ENCODE measurements at places on chromosomes 7 and 10.

DNA sequence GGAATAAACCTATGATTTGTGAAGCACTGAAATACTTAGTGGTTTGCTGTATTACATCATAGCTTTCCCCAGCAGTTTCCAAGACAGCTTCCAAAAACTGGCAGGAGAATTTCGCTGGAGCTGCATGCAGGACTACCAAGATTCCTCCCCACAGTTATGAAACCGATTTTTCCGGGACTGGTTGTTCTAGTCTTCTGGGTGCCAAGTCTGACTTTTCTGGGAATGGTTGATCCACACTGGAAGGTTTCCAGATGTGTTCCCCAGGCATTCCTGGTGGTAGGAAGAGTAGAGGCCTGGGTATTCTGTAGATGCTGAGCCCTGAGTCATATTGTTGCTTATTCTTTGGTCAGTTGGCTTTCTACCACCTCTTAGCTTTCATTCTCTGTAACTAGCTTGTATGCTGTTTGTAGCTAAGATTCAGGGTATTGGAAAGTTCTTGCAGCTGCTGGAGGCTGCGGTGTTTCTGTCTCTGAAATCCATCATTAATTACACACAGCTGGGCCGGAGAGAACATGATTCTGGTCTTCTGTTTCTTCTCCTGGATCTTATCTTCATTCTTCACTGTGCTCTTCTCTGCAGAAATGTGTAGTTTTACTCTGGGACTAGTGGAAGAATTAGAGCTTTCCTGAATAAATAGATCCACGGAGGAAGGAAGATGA is 6.3 kb downstream of the ABCC2 start:
- no peak for DNase-seq

- DNase-seq: no peak
Measured at GRCh38 chr10:100041306-100042002, 31.7 kb upstream of the DNMBP start.

- peak; percentile 55 for DNase-seq
Measured at GRCh38 chr7:23742051-23742450, 32.0 kb downstream of the STK31 start.

GRCh38 chr7:111711426-111712065 is 149.3 kb upstream of the IMMP2L start:
- DNase-seq: peak; percentile 13

DNA sequence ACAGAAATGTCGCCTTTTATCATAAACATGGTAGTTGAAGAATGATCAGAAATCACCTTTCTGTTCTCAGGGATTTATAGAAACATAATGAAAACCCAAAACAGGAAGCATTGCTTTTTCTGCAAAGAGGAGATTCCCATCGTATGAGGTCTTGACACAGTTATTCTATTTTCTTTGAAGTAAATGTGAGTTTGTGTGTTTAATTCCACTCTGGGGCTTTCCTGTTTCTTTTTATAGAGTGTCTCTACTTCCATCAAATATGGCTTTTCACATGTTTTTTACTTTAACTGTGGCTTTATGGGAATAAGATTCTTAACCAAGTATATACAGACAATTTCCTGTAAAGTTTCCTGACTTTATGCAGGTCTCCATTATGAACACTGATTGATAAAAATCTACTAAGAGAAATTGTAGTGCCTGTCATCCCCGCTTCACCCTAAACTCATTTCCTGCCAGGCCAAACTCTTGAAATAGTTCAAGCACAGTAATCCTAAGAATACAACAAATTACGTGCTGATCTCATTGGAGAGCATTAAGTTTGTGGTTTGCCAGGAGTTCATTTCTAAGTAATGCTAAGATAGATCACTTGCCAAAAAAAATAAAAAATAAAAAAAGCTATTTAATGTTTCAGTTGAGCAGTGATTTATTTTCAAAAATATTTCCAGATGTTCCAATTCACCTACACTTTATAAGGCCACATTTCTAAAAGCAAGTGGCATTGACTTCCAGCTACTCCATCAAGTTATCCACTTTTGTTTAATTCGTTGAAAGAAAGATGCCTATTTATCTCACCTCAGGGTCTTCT is 52.2 kb upstream of the SEC61G start:
- peak; percentile 26 for DNase-seq

- no peak for DNase-seq
Measured at GRCh38 chr7:74263399-74264120, 9.4 kb upstream of the RFC2 start.

- DNase-seq: peak; percentile 57
Measured at GRCh38 chr10:75079436-75080083, 31.9 kb upstream of the SAMD8 start.

DNA sequence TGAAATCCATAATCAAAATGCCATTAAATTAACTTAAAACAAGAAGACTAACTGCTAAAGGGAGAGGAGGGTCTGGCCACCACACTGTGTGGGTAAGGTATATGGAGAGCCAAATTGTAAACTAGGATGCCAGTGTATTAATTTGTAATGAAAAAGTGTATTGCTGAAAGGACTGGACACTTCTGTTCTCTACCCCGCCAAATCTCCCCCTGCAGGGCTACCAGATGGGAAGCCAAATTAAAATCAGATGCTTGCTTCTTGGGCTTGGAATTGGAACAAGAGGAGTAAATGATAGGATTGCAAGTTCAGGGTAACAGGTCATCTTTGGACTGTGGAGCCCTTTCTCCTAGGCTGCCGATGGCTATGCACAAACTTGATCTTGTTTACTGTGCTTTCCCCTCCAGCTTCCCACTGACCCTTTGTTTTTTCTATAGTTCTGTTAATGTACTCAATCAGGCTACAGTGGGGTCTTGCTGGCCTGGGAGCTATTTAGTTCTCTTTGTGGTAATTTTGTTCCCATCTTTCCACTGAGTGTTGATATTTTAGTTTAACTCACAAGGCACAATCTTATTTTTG is 932.1 kb upstream of the C7orf33 start:
- no peak for DNase-seq

DNA sequence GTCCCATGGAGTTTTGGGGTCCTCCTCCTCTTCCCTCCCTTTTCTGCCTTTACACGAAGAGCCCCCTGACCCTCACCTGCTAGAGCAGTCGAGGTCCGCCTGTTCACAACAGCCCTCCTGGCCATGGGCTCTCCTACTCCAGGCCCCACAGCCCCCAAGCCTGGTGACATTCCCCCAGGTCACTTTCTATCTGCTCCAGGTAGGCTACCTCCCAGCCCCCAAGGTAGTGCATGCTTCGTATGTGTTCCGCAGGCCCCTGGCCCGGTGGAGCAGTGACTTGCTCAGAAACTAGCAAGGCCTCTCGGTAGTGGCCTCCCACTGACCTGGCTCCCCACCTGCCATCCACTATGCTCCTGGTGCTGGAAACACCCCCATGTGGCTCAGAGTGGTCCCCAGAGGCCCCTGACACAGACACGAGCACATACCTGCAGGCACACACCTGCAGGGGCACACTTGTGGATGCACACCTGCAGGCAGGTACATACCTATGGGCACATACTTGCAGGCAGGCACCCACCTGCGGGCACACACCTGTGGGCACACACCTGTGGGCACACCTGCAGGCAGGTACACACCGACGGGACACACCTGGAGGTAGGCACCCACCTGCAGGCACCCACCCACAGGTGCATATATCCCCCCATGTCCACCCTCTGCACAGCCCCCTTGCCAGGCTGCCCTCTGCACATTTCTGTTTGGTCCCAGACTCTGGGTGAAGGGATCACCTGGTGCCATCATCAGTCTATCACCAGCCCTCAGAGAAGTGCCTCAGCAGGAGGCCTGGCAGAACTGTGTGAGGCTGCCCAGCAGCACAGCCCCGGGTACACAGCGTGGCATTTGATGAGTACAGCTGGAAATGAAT is 322.5 kb downstream of the PTPRN2 start:
- no peak for DNase-seq

- no peak for DNase-seq
Measured at GRCh38 chr7:1883834-1884582, 213.9 kb downstream of the ELFN1 start.

GRCh38 chr10:3574451-3574850 is 210.6 kb downstream of the KLF6 start:
- DNase-seq: no peak

DNA sequence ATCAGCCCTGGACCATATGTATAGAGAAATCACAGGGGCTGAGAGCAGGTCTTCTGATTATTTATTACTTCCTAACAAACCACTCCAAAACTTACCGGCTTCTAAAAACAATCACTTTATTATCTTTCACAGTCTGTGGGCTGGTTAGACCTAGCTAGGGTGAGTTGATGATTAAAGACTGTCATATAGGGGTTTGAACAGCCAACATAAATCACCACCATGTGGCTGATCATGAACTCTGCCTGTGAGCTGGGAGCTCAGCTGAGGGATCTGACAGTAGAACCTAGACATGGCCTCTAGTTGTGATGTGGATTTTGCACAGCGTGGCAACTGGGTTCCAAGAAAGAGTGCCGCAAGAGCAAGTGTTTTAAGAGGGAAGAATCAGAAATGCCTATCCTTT is 305.4 kb downstream of the CSTF2T start:
- no peak for DNase-seq

- DNase-seq: no peak
Measured at GRCh38 chr10:118151461-118151860, 104.7 kb upstream of the RAB11FIP2 start.

DNA sequence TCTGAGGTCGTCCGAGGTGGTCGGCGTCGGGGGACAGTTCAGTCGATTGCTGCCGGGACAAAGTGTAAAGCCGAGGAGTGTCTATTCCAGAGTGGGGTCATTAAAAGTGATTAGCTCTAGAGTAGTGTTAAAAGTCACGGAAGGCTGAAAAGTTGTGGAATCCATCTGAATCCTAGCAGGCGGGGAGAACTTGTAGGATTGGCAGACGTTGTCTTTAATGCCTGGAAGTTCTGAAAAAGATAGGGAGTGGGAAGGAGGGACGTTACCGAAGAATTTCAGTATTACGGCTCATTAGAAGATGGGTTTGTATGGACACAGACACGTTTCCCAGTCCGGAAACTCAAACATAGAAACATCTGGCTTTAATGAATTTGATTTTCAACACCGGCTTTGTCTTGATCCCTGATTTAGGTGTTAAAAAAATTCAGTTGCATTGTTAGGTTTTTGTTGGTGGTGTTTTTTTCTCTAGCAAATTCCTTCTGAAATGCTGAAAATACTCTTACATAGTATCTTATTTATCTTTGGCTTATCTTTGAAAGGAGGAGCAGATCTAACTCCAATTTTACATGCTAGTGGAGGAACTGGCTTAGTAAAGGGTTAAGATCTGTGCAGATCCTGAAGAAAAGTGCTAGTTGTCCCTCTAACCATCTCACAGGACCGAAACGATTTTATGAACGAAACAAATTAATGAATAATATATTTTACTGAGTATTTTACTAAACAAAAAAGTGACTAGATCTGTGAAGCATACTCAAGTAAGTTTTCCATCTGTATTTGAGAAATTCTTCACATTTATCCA is 900 bp downstream of the MKLN1 start:
- peak; percentile 30 for DNase-seq

DNA sequence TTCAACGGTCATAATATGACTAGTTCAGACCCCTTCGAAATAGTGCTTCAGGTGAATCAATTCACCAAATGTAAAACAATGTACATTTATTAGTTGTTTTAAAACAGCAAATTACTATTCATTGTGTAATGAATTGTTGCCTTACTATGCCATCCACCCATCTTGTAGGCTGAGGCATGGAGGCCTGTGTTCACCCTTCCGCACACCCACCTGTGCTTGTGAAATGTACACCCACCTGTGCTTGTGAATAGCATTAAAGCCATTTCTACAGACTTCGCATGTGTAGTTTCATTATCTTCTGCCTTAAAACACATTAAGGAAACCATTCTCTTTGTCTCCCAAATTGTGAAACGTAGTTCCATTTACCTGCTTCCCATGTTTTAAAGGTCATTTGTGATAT is 16.8 kb downstream of the CLRN3 start:
- no peak for DNase-seq

- DNase-seq: peak; percentile 88
Measured at GRCh38 chr7:66183700-66184099, 21.4 kb upstream of the TPST1 start.

DNA sequence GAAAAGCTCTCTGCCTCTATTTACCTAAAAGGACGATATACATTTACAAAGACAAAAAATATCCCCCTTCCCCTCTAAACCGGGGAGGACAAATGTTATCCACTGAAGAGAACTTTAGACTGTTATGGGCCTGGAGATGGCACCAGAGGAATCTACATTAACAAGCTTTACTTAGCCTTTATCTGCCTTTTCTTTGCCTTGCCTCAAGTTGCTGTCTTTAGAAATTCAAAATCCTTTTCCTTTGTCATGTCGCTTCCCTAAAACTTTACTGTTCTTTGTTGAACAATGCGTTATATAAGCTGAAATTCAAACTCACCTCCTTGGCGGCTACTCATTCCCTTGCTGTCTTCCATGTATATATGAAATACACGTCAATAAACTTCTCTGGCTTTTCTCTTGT is 405.0 kb downstream of the PCDH15 start:
- DNase-seq: no peak

DNA sequence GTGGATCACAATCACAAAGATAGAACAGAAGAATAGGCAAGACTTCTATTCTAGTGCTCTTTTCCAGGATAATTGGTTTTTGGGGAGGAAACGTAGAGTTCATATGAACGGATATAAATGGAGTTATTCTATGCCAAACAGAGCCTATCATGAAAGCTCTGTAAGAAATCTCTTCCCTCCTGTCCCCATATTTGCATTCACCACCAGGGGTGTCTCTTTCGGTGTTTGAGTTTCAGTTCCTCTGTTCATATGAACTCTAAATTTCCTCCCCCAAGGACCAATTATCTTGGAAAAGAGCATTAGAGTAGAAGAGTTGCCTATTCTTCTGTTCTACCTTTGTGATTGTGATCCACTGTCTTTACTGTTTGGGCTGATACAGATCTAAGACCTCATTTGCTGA is 48.3 kb upstream of the CDC14C start:
- DNase-seq: no peak

- no peak for DNase-seq
Measured at GRCh38 chr10:86348321-86349210, 18.0 kb downstream of the GRID1 start.

DNA sequence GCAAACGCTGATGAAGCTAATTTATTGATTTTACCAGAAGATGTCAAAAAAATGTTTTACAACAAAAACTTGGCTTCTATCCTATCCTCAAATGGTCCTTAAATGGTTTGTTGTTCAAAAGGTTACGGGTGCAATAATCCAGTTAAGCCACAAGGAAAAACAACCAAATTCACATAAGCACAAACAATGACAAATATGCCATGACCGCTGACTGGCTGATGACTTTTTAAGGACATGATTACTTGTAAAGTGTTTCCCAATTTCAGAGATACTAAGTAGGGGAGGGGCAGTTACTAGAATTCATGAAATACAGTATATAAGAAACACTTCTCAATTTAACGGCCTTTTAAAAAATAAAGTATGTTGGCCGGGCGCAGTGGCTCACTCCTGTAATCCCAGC is 28.8 kb downstream of the ABI1 start:
- DNase-seq: no peak
